ENCODE measurements at places on chromosomes 5 and 9.

GRCh38 chr5:169160405-169160901 lies 140.5 kb downstream of the SLIT3 start:
- no peaks in the 10 kb centered on the region for H3K27me3 ChIP-seq
- no peaks in the 10 kb centered on the region for H3K36me3 ChIP-seq

DNA sequence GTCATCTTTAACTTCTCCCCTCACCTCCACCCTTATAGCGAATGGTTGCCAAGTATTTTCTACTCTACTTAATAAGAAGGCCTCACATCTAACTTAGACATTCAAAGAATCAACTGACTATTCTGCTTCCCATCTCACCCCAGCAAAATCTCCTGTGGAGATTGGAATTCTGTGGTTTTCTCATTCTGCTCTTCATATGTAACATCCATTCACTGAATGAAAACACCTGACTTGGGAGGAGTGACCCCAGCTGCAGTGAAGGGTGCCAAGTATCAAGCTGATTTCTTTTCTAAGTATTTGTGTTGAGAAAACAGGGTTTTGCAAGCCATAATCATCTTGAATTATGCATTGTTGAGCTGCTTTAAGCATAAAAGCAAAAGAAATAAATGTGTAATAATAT lies 42.5 kb upstream of the TAF1L start:
- no peak for DNase-seq

DNA sequence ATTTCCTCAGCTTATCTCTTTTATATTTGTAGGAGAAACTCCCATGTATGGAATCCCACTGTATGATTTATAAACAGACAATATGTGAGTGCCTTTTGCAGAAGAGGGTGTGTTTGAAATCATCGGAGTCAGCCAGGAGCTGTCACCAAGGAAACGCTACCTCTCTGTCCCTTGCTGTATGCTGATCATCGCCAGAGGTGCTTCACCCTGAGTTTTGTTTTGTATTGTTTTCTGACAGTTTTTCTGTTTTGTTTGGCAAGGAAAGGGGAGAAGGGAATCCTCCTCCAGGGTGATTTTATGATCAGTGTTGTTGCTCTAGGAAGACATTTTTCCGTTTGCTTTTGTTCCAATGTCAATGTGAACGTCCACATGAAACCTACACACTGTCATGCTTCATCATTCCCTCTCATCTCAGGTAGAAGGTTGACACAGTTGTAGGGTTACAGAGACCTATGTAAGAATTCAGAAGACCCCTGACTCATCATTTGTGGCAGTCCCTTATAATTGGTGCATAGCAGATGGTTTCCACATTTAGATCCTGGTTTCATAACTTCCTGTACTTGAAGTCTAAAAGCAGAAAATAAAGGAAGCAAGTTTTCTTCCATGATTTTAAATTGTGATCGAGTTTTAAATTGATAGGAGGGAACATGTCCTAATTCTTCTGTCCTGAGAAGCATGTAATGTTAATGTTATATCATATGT lies 18.0 kb upstream of the CTSL start:
- H3K36me3 ChIP-seq, result peaks cover 22% of the 10 kb centered on the region
- H3K27ac ChIP-seq, result no peak overlapping the region
- H3K4me1 ChIP-seq, result no peaks in the 10 kb centered on the region

DNA sequence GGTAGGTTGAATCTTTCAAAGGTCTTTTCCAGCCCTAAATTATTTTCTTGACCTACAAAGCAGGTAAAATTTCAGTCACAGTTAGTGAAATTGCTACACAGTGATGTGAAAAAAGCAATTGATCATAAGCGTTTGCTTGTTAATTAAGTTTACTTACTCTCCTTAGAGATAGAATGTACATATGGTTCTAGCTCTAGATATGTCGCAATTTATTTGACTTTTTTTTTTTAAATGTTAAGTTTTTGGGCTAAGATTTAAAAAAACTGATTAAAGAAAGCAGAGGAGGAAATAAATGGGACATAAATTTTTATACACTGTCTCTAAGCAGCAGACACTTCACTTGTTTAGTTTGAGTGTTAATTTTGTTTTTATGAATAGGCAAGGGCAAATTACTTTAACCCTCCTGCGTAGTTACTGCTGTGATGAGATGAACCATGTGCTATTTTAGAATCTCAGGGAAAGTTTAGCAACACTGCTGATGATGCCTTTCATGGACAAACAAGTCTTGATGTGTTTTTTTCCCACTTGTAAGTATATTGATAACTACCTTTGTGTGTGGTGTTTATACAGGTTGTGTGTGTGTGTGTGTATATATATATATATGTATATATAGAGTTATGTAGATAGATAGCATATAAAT lies 38.3 kb upstream of the FAM120AOS start:
- DNase-seq, result no peak
- H3K27ac ChIP-seq, result no peak overlapping the region
- no peaks in the 10 kb centered on the region for H3K4me1 ChIP-seq
- no peak overlapping the region for H3K4me3 ChIP-seq
- peaks cover 10% of the 10 kb centered on the region for H3K36me3 ChIP-seq

DNA sequence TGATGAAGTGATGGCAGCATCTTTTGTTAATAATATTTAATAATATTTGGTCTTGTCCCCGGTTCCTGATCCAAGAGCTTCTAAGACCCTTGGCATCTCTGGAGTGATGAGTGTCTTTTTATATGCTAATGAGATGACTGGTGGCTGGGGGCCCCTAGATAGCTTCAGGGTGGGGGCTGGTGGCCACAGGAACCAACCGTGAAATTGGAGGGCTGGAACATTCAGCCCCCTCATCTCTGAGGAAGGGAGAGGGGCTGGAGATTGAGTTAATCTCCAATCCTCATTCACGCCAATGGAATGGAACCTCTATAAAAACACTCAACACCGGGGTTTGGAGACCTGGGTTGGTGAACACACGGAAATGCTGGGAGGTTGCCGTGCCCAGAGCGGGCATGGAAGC lies 78.2 kb upstream of the RAPGEF1 start:
- no peaks in the 10 kb centered on the region for H3K36me3 ChIP-seq
- no peaks in the 10 kb centered on the region for H3K4me1 ChIP-seq
- no peak overlapping the region for H3K4me3 ChIP-seq
- no peak overlapping the region for H3K27ac ChIP-seq
- no peak for DNase-seq
- H3K27me3 ChIP-seq, result no peaks in the 10 kb centered on the region

DNA sequence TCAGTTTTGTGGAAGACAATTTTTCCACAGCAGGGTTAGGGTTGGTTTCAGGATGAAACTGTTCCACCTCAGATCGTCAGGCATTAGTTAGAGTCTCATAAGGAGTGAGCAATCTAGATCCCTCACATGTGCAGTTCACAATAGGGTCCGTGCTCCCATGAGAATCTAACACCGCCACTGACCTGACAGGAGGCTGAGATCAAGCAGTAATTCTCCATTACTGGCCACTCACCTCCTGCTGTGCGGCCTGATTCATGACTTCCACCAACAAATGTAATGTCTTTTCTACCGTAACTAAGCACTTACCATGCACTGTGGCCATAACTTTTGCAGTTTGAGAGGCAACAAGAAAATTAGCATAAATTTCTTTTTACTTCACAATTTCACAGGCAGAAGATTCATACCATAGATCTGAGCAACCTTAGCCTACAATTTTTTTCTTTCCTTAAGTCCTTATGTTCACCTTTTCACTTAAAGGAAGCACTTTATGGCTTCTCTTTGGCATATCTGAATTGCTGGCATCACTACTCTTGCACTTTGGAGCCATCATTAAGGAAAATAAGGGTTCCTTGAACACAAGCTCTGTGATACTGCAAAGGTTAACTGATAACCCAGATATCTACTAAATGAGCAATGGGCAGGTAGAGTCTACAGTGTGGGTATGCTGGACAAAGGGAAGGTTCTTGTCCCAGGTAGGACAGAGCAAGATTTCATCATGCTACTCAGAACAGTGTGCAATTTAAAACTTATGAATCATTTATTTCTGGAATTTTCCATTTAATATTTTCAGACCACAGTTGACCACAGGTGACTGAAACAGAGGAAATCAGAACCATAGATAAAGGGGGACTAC lies 83.0 kb upstream of the IFNK start:
- no peaks in the 10 kb centered on the region for H3K36me3 ChIP-seq
- no peaks in the 10 kb centered on the region for H3K4me1 ChIP-seq
- DNase-seq, result no peak
- H3K4me3 ChIP-seq, result no peak overlapping the region
- no peak overlapping the region for H3K27ac ChIP-seq
- no peaks in the 10 kb centered on the region for H3K27me3 ChIP-seq

DNA sequence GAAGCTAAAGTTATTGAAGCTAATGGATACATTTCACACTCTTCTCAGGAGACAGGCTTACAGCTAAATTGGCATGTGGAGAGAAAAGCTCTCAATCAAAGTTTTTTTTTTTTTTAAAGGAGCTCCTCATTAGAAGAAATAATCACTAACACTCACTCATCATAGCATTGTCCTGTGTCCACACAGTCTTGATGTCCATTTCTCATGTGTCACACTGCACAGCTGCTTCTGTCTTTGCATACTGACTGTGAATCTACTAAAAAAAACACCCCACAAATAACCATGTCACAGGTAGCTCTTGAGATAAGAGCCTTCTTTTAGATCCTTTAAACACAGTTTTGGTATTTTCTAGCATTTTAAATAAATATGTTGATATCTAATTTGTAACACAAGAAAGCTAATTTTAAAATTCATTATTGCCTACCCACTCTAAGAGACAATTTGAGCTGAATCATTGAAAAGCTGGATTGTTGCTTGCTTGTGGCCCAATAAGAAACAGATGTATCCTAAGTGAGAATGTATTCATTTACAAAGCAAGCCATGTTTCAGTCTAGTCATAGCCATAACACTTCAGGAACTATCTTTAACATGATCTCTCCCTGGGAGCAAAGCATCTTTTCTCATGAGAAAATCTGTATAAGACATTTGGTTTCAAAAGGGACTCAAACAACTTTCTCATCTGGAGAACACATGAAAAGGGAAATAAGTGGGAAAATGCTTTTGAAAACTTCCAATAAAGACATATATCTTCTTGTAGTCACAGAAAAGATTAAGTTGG lies 48.1 kb upstream of the PCSK1 start:
- no peaks in the 10 kb centered on the region for H3K27me3 ChIP-seq
- H3K4me3 ChIP-seq, result no peak overlapping the region
- no peaks in the 10 kb centered on the region for H3K36me3 ChIP-seq

GRCh38 chr9:29211003-29211579 lies 1637.8 kb upstream of the C9orf72 start:
- no peaks in the 10 kb centered on the region for H3K4me1 ChIP-seq
- H3K36me3 ChIP-seq, result no peaks in the 10 kb centered on the region
- H3K4me3 ChIP-seq, result peak overlapping the region; percentile 58
- DNase-seq, result no peak
- H3K27ac ChIP-seq, result no peak overlapping the region
- H3K27me3 ChIP-seq, result peaks cover 4% of the 10 kb centered on the region

GRCh38 chr5:29229461-29229860 lies 1964.0 kb upstream of the CDH6 start:
- no peaks in the 10 kb centered on the region for H3K27me3 ChIP-seq
- H3K36me3 ChIP-seq, result no peaks in the 10 kb centered on the region
- no peak overlapping the region for H3K4me3 ChIP-seq
- H3K27ac ChIP-seq, result no peak overlapping the region

- no peaks in the 10 kb centered on the region for H3K27me3 ChIP-seq
- no peaks in the 10 kb centered on the region for H3K4me1 ChIP-seq
- no peaks in the 10 kb centered on the region for H3K36me3 ChIP-seq
- H3K27ac ChIP-seq, result no peak overlapping the region
Measured at GRCh38 chr5:58076483-58077257, 383.2 kb downstream of the PLK2 start.

- no peaks in the 10 kb centered on the region for H3K4me1 ChIP-seq
- no peak overlapping the region for H3K4me3 ChIP-seq
- H3K36me3 ChIP-seq, result no peaks in the 10 kb centered on the region
- H3K27ac ChIP-seq, result no peak overlapping the region
- no peak for DNase-seq
- H3K27me3 ChIP-seq, result no peaks in the 10 kb centered on the region
Measured at GRCh38 chr5:145829708-145830361, 5.3 kb downstream of the PRELID2 start.

DNA sequence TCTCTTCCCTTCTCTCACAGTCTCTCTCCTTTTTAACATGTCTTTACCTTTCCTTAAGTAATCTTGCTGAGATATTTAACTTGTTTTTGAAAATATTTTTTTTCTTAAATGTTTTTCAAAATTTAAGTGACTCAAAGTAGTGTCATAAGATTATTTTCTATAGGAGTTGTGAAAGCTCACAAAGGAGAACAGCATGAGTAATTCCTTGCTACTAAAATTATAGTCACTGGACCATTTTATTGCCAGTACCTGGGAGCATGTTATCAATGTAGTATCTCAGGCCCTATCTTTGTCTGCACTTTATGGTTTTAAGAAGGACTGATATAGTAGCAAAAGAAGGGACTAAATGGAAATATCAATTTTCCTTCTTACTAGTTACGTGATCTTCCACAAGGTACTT lies 181.9 kb downstream of the TMEM232 start:
- H3K27ac ChIP-seq, result no peak overlapping the region
- no peaks in the 10 kb centered on the region for H3K36me3 ChIP-seq
- H3K4me3 ChIP-seq, result no peak overlapping the region

All from iPS DF 6.9 (cell line).